HCEC 1CT (cell line): ENCODE measurements at places on chromosomes 7 and 10.

DNA sequence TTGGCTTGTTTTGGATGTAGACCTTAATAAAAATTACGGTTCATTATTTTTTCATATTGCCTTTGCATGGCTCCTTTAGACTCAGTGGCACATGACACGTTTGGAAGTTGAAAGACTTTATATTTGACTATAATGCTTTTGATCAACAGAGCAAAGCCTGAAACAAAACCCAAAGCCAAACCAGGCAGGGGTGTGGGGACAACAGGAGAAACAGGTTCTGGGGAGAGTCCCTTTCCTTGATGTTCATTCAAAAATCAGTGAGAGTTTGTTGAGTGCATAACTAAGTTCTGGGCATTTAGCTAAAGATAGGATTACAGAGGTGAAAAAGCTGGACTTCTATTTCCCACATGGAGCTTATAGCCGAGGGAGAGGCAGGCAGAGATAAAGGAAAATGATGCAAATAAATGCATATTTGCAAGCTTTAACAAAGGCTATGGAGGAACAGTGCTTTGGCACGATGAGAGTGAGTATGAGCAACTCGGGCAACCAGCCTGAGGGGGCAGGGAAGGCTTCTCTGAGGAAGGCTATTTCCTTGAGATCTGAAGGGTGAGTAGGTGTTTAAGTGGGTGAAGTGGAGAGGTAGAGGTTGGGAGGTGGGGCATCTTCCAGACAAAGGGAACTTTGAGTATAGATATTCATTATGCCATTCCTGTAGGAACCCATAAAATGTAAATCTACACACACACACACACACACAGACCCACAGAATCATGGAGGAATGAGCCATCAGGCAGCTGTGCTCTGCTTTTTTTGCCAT lies 34.5 kb upstream of the PDZD8 start:
- no peak for DNase-seq

DNA sequence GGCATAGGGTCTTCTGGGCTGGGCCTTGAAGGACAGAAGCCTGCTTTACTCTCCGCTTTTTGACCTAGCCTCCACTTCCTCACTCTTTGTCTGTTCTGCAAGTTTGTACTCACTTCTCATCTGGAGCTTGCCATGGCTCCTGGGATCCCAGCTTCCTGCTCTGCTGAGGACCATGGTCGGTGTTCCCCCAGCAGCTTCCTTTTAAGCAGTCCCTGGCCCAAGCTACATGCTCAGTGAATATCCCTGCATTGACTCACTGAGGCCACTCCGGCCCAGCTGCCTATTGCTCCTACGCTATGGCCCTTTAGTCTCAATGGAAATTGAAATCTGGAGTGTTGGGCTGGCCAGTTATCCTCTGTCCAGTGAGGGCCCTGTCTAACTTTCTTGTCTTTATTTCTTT lies 427.7 kb downstream of the RPS24 start:
- no peak for DNase-seq

GRCh38 chr7:2037301-2037807 lies 195.4 kb downstream of the MAD1L1 start:
- DNase-seq = no peak

DNA sequence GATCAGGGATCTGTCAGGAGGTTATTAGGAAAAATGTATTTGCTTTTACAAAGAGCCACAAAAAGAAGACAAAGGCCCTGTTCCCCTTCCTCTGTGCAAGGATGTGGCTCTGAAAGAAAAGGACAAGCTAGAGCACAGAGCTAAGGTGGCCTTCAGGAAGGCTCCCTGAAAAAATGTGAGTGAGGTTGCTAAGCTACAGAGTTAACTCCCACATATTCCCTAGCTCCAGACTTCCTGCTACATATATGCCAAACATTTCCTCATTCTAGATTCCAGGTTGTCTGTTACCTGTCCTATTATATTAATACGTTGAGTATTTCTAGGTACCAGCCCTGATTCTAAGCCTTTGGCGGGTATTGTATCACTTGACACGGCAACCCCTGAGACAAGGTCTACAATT lies 369.0 kb downstream of the PARD3 start:
- no peak for DNase-seq

GRCh38 chr10:5536486-5537081 lies 11.8 kb downstream of the CALML3 start:
- no peak for DNase-seq

- no peak for DNase-seq
Measured at GRCh38 chr7:113083132-113083815, 3.4 kb downstream of the GPR85 start.

GRCh38 chr10:49803988-49804387 lies 41.9 kb upstream of the OGDHL start:
- DNase-seq = no peak

- DNase-seq = peak; percentile 72
Measured at GRCh38 chr10:110827410-110827809, 44.3 kb upstream of the PDCD4 start.

- no peak for DNase-seq
Measured at GRCh38 chr7:81624650-81625631, 144.9 kb downstream of the HGF start.

- DNase-seq = no peak
Measured at GRCh38 chr7:91644256-91644655, 236.2 kb downstream of the MTERF1 start.

GRCh38 chr10:46255801-46256747 lies 30.7 kb upstream of the ANTXRL start:
- DNase-seq = no peak

GRCh38 chr7:106346678-106347217 lies 62.0 kb upstream of the NAMPT start:
- peak; percentile 98 for DNase-seq

- DNase-seq = no peak
Measured at GRCh38 chr10:5650664-5651387, 15.6 kb downstream of the ASB13 start.

DNA sequence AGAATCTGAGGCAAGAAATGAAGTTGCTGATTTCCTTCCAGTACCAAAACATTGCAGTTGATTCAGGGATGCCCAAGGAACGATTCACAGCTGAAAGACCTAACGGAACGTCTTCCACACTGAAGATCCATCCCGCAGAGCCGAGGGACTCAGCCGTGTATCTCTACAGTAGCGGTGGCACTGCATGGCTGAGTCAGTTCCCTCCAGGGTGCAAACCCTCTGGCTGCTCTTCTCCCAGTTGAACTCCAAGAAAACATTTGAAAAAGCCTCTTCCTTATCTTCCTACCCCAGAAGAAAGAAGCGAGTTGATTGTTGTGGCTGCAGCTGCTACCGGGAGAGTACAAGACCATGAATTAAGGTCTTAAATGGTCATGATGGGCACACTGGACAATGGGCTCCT lies 147.1 kb upstream of the PRSS1 start:
- no peak for DNase-seq

- peak; percentile 31 for DNase-seq
Measured at GRCh38 chr7:81956520-81956919, 186.7 kb upstream of the HGF start.

DNA sequence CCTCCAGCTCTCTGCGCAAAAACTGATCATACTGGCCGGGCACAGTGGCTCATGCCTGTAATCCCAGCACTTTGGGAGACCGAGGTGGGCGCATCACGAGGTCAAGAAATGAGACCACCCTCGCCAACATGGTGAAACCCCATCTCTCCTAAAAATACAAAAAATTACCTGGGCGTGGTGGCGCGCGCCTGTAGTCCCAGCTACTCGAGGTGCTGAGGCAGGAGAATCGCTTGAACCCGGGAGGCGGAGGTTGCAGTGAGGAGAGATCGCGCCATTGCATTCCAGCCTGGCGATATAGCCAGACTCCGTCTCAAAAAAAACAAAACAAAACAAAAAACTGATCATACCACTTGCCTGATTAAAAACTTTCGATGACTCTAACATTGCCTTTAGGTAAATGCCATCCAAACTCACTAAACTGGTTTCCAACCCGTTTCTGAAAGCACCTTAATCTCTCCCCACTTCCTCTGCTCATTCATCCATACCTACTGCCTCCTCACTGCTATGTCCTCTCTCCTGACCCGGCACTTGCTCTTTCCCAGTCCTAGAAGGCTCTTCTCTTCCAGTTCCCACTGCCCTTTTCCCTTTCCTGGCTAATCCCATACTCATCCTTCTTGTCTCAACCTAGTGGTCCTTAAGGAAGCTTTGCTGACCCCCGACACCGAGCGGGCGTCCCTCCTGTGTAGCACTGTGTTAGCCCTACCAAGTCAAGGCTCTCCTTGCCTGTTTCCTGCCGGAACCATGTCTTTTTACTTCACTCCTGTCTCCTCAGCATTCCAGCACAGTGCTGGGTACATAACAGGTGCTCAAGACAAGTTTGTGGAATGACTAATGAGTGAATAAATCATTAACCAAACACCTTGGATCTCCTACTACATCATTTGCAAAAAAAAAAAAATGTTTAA lies 686 bp upstream of the MIOS start:
- no peak for DNase-seq

GRCh38 chr7:101109368-101109767 lies 17.5 kb upstream of the SERPINE1 start:
- no peak for DNase-seq

GRCh38 chr7:95469848-95470247 lies 15.9 kb upstream of the ASB4 start:
- DNase-seq = no peak

- DNase-seq = no peak
Measured at GRCh38 chr10:86077871-86078638, 288.5 kb downstream of the GRID1 start.

- DNase-seq = no peak
Measured at GRCh38 chr7:138349841-138350700, 110.0 kb upstream of the TRIM24 start.

DNA sequence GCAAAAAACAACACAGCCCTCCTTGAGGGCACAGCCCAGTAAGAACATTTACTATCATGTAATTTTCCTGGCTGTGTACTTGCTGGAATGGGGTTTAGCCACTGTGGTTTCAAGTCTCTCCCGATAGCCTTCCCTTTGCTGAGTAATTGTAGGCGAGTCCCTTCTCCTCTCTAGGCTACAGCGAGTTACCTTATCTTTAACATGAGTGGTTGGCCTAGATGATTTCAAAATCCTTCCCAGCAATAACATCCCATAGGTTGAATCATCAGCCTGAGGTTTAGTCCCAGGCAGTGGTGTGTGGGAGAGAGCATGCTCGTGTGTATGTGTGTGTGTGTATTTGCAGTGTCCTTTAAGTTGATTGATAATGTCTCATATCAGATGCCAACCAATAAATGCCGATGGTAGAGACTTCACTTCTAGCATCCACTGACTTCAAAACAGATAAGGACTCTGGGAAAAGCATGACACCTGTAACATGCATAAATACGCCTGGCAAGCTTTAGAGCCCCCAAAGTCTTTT lies 142.9 kb upstream of the ZMIZ1 start:
- peak; percentile 92 for DNase-seq

- DNase-seq = no peak
Measured at GRCh38 chr10:16586358-16587138, 64.9 kb upstream of the C1QL3 start.

DNA sequence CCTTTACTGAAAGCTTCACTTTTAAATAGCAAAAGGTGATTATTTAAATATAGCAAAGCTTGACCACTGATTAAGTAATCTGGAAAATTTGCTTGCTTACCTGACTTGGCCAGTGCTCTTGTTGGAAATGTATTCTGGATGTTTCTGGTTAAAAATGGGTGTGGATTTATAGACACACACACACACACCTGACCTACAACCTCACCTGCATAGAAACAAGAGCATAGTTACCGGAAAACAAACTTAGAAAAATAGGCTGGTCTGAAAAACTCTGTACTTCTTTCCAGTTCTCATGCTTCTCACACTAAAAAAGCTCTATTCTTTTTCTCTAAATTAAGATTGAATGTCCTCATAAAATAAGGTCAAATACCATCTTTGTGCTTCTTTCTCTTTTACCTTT lies at the start of gene AGR3:
Gene AGR3 (minus strand): TSS at position 140 of the 400 bp plus-strand sequence. CDS start 3,365 bp downstream, outside the sequence.
- DNase-seq = no peak

DNA sequence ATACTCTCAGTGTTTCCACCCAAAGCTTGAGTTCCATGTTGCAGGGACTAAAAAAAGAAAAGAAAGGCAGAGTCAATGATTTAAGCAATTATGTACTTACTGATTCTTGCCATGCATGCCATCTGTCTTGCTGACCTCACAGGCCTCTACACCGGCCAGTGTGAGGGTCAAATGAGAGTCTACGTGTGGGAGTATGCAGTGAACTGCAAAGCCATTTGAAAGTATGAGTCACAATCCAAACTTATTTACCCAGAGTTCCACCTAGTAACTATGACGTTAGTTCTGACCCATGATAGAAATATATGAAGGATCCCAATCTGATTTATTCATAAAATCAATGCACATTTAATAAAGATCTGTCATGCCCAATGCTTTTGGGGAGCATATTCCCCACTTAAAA lies 26.5 kb downstream of the PDE1C start:
- DNase-seq = peak; percentile 72

- DNase-seq = no peak
Measured at GRCh38 chr10:97903128-97904017, 53.7 kb downstream of the GOLGA7B start.

DNA sequence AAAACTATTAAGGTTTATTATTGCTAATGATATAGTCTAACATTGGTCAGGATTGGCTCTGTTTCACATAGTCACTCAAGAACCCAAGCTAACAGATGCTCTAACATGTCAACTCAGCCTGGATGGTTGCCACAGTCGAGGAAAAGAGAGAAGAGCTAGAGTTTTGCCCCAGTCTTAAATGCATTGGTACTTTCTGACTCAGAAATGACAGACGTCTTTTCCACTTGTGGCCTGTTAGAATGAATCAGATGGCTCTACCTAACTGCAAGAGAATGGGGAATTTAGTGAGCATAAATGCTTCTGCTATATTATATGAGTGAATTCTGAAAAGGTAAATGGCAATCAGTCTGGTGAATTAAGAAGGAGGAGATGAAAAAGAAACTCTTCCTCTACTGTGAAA lies 13.9 kb downstream of the HECTD2 start:
- DNase-seq = peak; percentile 27

DNA sequence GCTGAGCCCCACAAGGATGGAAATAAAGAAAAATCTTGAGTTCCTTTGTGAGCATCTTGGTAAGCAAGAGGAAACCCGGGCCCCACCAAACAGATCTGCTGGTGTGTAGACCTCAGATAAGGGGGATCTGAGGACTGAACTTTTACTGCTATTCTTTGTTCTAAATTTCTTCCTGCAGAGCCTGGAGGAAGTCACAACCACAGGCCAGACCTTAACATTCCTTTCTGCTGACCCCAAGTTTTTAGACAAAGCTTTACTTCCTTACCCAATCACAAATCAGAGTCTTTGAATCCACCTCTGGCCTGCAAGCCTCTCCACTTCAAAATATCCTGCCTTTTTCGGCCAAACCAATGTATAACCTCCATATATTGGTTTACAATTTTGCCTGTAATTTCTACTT lies 352.6 kb upstream of the AUTS2 start:
- DNase-seq = no peak

DNA sequence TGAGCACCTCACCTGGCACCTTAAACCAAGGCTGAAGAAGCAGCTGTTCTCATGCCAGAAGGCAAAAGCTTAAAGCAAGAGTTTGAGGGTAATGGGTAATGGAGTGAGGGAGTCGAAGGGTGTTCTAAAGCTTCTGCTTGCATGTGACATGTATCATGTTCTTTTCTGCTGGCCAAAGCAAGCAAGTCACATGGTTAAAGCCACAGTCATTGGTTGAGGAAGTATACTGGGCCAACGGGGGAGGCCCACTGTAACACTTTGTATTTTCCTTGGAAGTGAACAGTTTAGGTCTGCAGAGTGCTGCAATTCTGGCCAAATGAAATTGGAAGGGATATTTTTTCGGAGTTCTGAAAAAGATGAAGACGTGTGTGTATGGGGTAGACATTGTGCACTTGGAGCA lies 75.7 kb downstream of the REEP3 start:
- no peak for DNase-seq

- DNase-seq = no peak
Measured at GRCh38 chr10:81866753-81867152, 8.2 kb upstream of the NRG3 start.
